ENCODE measurements at places on chromosomes 6 and 20.

GRCh38 chr6:38827024-38827423 is 111.9 kb downstream of the DNAH8 start:
- no peak for DNase-seq

- DNase-seq = no peak
These were observed 14.3 kb downstream of the TTPAL start for GRCh38 chr20:44489931-44490330.

- no peak for DNase-seq
These were observed 46.3 kb downstream of the TULP4 start for GRCh38 chr6:158358450-158359077.

GRCh38 chr6:123215211-123215610 is 219.2 kb downstream of the CLVS2 start:
- no peak for DNase-seq

GRCh38 chr6:71079677-71080076 is 122.8 kb upstream of the B3GAT2 start:
- DNase-seq = no peak

DNA sequence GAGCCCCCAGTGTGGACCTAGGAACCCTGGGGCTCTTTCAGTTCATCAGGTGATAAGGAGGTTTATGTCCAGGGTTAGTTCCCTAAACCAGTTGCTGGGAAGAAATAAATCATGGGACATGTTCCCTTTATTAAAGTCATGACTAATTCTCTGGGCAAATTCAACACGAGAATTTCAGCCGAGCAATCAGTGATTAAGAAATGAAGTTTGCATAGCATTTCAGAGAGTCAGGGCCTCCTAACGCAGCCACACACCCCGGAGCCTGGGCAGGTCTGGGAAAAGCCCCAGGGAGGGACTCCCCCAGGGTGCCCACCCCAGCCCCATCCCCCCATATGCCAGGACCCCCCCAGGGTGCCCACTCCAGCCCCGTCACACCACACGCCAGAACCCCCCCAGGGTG is 20.1 kb downstream of the SLCO4A1 start:
- DNase-seq = no peak

GRCh38 chr20:47136782-47137181 is 219.7 kb downstream of the ZMYND8 start:
- no peak for DNase-seq

GRCh38 chr20:37267667-37268313 is 6.2 kb upstream of the GHRH start:
- DNase-seq = no peak

DNA sequence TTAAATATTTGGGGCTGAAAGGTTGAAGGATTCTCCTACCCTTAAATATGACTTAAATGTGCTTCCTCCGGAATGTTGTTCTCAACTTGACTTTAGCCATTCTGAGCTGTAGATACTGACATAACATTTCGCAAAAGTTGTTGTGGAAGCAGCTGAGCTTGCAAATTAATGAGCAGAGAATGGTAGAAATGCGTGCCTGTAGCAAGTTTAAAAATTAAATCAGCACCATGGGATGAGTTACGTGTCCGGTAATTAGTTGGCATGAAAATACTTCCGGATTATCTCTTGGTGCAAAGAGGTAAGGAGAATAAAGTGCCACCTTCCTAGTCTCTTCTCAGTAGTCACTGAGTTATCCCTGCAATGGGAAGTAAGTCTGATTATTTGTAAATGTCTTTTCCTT is 23.6 kb upstream of the PBOV1 start:
- DNase-seq = no peak

DNA sequence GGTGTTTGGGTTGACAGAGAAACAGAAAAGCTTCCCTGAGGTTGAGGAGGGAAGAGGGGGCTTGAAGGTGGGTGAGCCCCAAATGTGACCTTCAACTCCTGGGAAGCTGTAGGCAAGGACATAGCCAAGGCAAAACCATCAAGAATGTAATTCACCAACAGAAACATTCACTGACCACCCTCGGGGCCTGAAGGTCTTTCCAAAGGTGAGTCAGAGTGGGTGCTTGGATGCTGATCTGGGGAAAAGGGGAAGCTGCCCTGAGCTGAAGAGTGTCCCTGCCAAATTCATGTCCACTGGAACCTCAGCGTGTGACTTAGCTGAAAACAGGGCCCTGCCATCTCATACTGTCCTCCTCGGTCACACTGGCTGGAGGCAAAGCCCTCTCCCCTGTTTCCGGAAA is 234.2 kb upstream of the SULF2 start:
- no peak for DNase-seq

- no peak for DNase-seq
These were observed 11.1 kb downstream of the GGT7 start for GRCh38 chr20:34861386-34862084.

- DNase-seq = no peak
These were observed 53.3 kb upstream of the TMEM181 start for GRCh38 chr6:158506601-158507000.

GRCh38 chr20:11453430-11453829 is 464.3 kb upstream of the BTBD3 start:
- no peak for DNase-seq

GRCh38 chr20:48025661-48026060 is 240.4 kb upstream of the SULF2 start:
- DNase-seq = no peak

DNA sequence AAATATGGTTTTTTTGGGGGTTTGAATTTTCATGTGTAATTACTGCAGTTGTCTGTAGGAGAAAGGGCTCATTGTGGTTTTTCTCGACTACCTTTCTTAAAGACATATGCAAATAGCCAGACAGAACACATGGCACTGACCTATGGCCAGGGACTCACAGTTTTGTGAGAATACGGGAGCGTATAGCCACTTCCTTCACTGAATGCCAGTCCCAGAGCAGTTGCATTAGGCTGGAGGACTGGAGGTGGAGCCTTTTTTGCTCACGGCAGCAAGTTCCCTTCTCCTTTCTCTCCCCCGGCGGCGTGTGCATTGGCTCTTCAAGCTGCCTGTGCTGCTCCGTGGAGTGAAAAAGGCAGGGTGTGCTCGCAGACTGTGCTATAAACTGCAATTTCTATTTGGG is 114.9 kb downstream of the AKAP7 start:
- no peak for DNase-seq

- DNase-seq = no peak
These were observed 24.5 kb downstream of the ILRUN start for GRCh38 chr6:34671801-34672656.

GRCh38 chr6:6915813-6916547 is 191.8 kb upstream of the RREB1 start:
- DNase-seq = no peak

GRCh38 chr6:83711958-83712357 is 3.1 kb upstream of the SNAP91 start:
- no peak for DNase-seq

DNA sequence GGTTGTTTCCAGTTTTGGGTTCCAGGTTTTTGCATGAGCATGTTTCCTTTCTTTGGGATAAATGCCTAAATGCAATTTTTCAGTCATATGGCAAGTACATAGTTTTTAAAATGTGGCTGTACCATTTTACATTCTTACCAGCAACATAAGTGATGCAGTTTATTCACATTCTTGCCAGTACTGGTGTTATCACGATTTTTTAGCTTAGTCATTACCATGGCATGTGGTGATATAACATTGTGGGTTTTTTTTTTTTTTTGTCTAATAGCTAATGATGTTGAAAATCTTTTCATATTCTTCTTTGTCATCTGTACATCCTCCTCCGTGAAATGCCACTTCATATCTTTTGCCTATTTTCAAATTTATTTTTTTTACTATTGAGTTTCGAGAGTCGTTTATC is 2.9 kb upstream of the TDRD6 start:
- DNase-seq = no peak

DNA sequence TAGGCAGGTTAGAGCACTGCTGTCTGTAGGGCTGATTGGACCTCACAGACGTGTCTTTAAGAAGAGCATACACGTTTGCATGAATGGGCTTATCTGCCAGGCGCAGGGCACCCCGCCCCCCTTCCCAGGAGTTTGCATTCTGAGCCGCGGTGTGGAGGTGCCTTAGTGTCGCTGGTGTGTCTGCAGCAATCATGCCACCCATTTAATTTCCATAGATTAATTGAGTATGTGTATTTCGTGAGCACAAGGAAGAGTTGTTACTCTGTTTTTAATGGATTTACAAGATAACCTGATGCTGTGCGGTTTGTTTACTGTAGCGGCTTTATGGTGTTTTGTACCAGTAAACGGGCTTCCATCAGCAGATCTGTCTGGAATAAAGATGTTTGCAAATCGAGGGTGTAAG is 107.7 kb downstream of the ZDHHC14 start:
- no peak for DNase-seq

- no peak for DNase-seq
These were observed 117.8 kb upstream of the SUPT3H start for GRCh38 chr6:45495429-45496084.

GRCh38 chr6:53492860-53493634 is 51.9 kb downstream of the GCLC start:
- DNase-seq = no peak

- no peak for DNase-seq
These were observed 44.3 kb downstream of the TPD52L1 start for GRCh38 chr6:125197795-125198269.

DNA sequence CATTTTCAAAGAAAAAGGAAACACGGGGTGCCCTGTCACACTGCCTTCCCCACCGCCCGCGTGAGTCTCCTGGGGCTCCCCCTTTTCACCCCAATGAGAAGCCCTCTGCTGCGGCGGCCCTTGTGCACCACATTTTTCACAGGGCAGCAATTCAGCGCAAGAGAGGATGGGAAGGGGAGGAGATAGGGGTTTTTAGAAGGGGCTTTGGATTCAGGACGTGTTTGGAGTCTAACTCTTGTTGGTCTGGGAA is 726 bp upstream of the ARFGEF3 start:
- DNase-seq = no peak

- DNase-seq = no peak
These were observed 26.4 kb upstream of the SALL4 start for GRCh38 chr20:51828762-51829161.

GRCh38 chr20:46683939-46684750 is 5.1 kb downstream of the TP53RK start:
- DNase-seq = no peak

DNA sequence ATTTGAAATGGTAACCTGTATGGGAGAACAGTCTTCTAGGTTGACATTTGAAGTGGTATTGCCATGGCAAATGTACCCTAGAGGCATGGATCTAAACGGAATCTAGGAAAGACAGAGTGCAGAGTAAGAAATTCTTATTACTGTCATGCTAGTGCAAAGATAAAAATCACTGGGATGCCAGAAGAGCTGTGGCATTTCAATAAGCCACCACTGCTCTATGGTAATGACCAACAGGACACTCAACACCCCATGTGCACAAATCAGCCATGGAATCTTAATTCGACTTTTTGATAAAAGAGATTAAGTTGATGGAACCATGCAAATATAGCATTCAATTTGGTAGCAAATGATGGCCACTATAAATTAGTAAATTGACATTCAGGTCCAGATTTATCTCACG is 74.1 kb downstream of the ID4 start:
- DNase-seq = no peak

GRCh38 chr6:83006270-83006905 is 59.3 kb downstream of the UBE3D start:
- no peak for DNase-seq

DNA sequence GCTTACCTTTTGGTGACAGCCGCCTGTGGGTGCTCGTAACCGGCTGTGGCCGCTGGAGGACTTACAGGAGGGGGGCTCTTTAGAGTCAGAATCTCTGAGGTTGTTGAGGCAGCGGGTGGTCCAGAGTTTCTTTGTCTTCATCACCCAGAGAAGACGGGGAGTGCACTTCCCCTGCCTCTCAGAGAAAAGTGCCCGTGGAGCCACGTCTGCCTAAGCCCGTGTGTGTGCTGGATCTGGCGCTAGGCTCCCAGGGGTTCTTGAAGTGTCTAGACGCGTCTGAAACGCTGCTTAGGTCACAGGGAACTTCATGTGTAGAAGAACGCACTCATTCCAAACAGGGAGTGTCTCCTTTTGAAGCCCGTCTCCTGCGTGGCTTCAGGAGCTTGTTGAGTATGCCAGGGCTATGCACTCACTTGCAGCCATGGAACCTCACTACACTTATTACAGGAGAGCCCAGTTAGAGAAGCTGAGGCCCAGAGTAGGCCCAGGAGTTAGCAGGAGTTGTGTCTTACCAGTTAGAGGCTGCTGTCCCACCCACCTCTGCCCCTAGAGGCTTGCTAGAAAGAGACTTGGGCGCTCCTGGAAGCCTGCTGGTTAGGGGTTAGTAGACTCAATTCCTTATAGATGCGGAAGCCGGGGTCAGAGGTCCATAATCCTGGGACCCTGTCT is 1.3 kb downstream of the LSM14B start:
- no peak for DNase-seq

DNA sequence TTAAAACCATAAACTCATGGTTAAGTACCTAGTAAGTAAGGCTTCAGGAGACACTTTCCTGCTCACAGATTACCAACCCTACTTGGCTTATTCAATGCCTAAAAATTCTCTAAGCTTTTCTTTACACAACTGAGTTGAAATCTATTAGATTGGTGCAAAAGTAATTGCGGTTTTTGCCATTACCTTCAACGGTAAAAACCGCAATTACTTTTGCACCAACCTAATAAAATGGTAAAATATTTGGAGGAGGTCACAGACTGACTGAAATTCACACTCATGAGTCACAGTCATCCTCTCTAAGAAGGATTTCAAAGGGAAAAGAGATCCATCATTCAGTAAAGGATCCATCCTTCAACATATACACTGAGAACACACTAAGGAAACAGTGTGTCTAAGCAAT is 25.9 kb downstream of the PKHD1 start:
- no peak for DNase-seq

DNA sequence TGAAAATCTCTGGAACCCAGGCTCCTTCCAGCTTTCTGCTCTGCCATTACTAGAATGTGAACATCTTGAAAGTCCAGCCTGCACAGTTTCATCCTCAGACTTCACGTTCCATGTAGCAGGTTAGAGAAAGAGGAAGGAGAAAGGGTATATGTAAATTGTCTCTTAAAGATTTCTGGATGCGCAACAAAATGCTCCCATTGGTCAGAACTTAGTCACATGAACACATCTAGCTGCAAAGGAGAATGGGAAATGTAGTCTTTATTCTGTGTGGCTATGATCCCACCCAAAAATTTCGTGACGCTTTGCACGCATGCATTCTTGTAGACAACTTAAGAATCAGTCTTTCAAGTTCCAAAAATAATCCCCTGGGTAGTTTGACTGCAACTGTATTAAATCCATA is 46.4 kb upstream of the CHD6 start:
- no peak for DNase-seq

DNA sequence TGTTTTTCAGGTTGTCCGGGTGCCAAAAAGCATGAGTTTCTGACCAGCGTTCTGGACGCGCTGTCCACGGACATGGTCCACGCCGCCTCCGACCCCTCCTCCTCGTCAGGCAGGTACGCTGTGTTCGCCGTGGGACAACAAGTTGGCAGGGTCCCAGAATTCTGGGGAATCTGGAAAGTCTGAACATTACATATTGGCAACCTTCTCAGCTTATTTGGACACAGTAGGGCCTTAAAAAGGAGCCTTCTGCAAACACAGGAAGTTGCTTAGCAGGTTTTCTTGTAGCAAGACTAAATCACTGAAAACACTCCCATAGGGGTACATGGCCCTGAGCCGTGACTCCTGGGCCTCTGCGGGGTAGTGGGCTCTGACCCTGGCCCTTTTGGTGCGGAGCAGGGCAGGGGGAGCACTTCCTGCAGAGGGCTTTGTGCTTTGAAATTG is 209.7 kb downstream of the SMOC2 start:
- no peak for DNase-seq

All from cortex of kidney (tissue), 1 donor.